CD4-positive, alpha-beta T cell treated with Interleukin-10 for 1 hour (primary cell): ENCODE measurements at places on chromosomes 2 and 18.

- peak; percentile 19 for DNase-seq
Observed at GRCh38 chr18:21602299-21602587, 1.7 kb upstream of the ESCO1 start.

- no peak for DNase-seq
Observed at GRCh38 chr2:164964700-164965099, 9.4 kb upstream of the SLC38A11 start.

DNA sequence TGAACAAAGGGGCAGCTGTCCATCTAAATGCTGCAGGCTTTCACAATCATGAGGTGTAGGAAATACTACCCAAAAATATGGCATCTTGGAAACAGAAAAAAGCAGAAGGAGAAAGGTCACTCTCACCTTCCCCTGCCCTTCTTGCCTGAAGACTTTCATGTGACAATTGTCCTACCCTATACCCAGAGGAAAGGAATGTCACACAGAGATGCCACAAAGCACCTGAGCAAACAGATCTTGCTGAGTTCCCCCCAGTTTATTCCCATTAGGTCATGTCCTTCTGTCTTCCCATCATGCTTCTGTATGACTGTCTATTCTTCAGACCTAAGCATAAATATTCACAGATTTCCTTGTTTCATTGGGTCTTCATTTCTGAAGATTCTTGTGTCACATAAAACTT, 116.6 kb upstream of the MSH6 start:
- DNase-seq, result no peak

DNA sequence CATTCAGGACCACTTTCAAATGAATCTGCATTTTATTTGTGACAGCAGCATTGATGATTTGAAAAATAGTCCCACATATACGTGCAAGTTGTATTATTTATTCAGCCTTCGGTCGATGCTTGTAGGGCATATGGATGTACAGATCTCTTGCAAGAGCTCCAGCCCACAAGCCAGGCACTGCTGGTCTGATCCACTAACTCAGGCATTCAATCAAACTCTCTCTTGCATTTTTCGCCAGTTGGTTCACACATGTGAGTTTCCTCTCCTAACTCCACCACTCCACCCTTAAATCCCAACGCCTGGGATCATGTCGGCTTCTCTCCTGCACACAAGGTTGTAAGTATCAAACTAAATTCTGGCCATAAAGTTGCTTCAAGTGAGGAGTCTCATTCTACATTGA, 318.7 kb downstream of the CYP26B1 start:
- no peak for DNase-seq

DNA sequence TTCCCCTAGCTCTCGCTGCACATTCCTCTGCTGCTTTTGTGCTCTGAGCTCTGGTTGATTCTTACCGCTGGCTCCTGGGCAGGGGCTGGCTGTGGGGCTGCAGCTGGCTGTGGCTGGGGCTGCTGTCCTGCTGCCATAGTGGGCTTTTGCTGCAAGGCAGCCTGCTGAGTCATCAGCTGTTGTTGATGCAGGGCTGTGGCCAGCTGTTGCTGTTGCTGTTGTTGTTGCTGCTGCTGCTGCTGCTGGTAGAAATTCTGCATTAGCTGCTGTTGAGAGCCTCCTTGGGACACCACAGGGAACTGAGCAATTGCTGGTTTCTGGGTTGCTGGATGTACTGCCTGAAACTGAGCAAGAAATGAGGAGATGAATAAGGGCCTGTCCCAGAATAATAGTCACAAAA, 77.2 kb upstream of the NFU1 start:
- DNase-seq, result no peak

- no peak for DNase-seq
Observed at GRCh38 chr2:160911258-160911657, 249.0 kb upstream of the TANK start.
